ENCODE measurements at places on chromosomes 16 and 17.
A peak's percentile ranks its signal among the peaks of the same experiment; 100 is the strongest.

DNA sequence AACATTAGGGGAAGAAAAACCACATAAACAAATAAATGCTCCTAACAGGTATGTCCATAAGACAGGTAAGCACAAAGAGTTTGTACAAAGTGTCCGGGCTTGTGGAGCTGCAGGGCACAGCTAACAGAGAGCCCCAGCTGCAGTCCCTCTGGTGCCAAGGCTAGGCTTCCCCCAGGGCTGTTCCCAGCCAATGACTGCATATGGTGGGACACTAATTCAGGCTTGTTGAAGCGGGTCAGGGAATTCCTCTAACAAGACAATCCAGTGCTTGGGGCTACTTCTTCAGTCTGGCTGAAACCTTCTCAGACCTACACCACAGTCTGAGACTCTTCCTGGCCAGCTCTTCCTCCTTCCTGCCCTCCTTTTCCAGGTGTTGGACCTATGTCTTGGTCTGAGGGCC lies 51.7 kb upstream of the ALDH3A1 start:
- no peak for DNase-seq

DNA sequence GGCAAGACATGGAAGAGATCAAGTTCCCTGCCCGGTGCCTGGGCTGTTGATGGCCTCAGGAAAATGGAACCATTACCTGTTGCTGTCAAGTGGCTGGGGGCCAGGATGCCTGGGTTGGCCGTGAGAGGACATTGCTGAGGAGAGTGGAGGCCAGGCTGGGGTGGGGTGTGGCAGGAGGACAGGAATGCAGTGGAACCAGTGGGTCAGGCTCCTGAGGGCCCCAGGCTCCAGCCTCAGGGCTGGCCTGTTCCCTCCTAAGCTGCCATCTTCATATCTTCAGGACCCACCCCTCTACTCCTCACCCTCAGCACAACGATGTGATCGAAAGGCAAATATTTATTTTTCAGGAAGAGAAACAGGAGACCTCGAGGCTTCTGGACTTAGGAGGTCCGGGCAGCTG lies 8.5 kb upstream of the YPEL3 start:
- no peak for DNase-seq

GRCh38 chr16:57633383-57634064 lies 5.1 kb downstream of the ADGRG1 start:
- no peak for DNase-seq

GRCh38 chr16:27927266-27927901 lies 136.1 kb downstream of the GSG1L start:
- no peak for DNase-seq

DNA sequence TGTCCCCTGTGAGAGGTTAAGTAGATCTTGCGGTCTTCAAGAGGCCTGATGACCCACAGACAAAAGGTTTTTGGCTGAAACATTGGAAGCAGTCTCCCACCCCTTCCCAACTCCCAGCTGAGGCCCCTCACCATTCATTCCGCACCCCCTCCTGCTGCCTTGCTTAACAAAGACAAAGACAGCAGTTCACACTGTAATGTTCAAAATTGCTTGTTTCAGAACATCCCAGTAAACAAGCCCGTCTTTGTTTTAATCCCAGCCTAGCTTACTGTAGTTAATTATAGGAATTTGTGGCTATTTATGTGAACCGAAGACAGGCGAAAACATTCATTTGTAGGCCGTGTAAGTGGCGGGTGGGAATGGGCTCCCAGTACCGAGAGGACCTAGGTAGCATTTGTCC lies 55.7 kb downstream of the IRX5 start:
- DNase-seq, result no peak

DNA sequence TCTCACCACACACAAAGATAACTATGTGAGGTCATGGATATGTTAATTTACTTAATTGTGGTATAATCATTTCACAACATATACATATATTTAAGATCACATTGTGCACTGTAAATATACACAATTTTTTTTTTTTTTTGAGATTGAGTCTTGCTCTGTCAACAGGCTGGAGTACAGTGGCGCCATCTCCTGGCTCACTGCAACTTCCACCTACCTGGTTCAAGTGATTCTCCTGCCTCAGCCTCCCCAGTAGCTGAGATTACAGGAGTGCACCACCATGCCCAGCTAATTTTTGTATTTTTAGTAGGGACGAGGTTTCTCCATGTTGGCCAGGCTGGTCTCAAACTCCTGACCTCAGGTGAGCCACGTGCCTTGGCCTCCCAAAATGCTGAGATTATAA lies 11.5 kb upstream of the PRSS54 start:
- peak; percentile 8 for DNase-seq
